GDM1 (cell line): ENCODE measurements at places on chromosomes 5 and 9.

DNA sequence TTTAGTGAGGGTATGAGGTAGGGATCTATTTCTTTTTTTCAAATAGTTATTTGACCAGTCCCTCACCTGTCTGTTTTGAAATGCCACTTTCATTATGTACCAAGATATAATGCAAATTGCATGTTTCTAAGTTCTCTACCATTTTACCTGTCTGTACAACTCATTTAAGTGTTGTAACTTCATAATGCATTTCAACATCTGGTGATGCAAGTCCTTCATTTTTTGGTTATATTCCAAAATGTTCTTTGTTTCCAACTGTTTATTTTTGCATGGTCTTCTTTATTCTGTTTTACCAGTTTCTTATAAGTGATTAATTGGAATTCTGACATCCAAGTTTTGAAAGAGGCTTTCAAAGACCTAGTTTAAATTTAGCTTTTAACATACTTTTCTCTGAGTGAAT, 26.8 kb downstream of the TDRD7 start:
- DNase-seq: no peak

DNA sequence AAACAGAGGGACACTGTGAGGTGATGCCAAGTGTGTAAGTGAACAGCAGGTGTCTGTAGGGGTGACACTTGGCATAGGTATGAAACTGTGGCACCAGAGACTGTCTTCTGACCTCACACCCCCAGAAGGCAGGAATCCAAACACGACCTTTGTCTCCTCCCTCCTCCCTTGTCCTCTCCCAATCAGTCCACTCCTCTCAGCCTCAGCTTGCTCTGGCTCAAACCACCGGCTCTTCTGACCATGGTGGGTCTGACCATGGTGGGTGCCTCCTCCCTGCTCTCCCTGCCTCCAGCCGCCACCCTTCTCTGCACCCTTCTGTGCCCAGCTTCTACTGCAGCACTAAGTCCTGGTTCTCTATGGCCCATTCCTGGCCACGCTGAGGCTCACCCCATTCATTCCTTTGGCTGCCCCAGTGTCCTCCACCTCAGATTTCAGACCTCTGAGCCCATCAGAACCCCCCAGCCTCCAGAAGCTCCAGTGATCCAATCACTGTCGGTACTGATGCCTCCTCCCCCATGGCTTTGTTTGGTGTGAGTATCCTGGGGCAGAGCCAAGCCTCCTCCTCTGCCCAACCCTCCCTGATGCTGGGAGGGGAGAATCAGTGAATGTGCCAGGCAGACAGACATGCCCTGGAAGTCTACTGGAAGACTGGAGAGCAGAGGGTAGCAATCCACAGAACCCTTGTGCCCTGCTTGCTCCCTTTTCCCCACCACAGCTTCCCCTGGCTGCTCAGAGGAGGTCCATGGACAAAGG, 1.7 kb upstream of the ARID3C start:
- DNase-seq: no peak

- no peak for DNase-seq
These were observed 5.5 kb upstream of the NXNL2 start for GRCh38 chr9:88529496-88529895.

DNA sequence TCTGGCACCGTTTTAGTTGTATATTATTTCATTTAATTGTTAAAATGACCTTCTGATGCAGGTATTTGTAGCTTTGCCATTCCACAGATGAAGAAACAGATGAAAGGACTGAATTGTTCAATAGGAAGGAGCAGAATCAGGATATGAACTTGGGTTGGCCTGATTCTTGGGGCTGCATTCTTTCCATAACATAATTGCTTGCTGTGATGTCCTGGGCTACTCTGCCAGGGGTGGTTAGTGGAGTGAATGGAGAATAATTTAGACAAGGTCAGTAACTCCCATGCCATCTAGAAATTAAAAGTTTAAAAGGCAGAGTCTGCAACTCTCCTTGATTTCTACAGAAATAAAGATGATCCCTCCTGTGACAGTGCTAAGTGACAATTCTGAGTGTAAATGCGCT, 15.9 kb downstream of the TLR4 start:
- DNase-seq: no peak

- no peak for DNase-seq
These were observed 171.2 kb downstream of the CCDC171 start for GRCh38 chr9:15724016-15724415.

DNA sequence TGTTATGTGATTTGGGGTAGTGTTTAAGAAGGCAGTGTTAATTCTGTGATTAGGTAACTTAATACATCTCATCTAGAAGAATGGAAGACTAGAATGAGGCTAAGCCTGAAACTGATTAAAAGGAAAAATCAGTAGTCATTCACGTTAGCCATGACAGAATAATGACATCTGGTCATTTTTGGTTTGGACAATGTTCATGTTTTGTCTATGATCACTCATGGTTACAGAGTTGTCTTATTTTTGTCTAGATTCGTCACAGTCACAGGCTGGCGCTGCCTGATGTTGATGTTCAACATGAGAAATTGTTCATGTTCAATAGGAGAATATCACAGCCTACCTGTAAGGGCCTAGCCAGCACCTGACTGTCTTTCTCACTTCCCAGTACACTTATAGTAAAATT, 9.5 kb upstream of the DOCK2 start:
- DNase-seq: no peak

DNA sequence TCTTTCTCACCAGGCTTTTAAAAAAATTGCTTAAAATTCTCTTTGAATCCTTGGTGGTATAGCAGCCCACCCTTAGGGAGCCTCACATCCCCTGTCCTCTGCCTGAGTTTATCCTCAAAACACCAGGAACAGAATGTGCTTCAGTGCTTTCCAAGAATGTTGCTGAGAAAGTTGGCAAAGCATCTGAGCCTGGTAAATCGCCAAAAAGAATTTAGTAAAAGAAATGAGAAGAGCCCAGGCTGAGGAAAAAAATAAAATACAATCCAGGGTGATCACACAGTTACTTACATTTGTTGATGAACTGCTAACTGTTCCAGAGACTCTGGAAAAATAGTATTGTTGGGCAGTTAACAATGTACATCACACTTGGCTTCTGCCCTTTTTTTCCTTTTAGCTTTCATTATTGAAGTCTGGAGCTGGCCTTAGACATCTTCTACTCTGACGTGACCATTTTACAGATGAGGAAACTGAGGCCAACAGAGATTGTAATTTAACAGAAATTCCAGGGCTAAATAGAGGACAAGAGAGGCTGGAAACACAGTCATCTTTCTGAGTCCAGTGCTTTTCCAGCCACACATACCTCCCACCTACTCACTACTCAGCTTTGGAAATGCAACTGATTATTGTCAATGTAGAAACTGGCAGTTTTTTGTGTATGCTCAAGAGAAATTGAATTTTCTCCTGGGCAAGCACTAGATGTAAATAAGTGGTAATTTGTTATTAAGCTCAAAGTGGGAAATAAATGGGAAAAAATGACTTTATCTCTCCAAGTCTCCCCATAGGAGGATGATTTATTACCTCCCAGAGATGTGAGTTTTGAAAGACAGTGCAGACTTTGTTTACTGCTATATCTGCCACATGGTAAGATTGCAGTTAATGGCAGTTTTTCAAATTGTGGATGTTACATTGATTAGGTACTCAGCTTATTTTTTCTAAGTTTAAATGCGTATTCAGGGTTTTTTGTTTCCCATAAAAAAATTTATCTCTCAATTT, 86.7 kb upstream of the ALDH1A1 start:
- DNase-seq: no peak

- DNase-seq: no peak
These were observed 226.9 kb downstream of the IRX2 start for GRCh38 chr5:2524620-2525019.

- no peak for DNase-seq
These were observed 187.7 kb upstream of the TRIM32 start for GRCh38 chr9:116499434-116499833.

DNA sequence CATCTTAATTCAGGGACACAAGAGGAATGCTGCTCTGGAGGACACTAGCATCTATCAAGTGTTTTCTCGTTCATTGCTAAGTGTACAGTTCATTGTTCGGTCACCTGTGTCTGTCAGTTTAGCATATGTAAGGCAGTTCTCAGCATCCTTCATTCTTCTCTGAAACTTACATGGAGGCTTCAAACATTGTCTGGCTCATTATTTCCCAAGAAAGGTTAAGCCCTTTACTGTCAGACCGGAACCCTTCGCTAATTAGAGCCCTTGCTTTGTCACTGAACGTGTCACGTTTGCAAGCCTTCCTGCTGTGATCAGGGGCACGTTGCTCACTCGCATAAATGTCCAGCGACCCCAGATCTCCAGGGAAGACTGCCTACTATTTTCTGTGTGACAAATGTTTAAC, 62.3 kb upstream of the RIOK2 start:
- no peak for DNase-seq

GRCh38 chr5:143976055-143976454, 164.1 kb downstream of the HMHB1 start:
- no peak for DNase-seq
